ENCODE measurements at places on chromosomes 6 and 20.

- DNase-seq, result no peak
Measured at GRCh38 chr6:121857551-121857950, 422.1 kb downstream of the GJA1 start.

DNA sequence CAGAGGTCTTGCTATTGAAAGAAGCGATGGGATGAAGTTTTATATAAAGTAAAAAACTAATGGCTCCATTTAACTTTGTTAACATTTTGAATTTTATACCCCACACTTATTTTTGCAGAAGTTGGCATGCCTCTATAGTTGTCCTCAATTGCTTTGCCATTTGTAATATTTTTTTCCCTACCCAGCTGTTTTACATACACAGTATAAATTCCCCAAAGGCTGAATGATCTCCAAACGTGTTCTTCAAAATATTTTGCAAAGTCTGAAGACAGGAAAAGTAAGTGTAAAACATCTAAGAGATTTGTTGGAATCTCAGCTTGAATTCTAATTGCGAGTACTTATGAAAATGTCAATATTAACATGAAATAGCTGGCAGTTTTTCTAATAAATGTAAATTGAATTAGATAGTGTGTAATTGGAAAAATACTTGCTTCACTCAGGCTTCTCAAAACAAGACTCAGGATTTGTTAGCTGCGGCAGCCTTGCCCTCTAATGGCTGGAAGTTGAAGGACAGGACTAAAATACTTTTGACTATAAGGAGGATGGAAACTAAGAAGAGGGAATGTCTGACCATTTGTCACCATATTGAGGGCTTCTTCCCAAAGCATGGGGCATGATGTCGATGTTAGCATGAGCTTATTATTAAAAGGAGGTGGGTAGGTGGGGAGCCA lies 226.8 kb downstream of the UST start:
- DNase-seq, result no peak

DNA sequence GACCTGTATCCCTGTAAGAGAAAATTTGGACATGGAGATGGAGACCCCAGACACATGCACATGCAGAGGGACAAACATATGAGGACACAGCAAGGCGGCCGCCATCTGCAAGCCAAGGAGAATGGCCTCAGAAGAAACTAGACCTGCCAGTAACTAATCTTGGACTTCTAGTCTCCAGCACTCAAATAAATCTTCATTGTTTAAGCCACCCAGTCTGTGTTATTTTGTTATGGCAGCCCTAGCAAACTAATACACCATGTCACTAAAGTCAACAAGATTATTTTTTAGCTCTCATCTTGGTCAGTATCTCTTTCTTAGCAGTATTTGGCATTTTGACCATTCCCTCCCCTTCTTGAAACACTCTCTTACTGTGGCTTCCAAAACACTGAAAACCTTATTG lies 26.7 kb downstream of the LATS1 start:
- DNase-seq, result no peak

DNA sequence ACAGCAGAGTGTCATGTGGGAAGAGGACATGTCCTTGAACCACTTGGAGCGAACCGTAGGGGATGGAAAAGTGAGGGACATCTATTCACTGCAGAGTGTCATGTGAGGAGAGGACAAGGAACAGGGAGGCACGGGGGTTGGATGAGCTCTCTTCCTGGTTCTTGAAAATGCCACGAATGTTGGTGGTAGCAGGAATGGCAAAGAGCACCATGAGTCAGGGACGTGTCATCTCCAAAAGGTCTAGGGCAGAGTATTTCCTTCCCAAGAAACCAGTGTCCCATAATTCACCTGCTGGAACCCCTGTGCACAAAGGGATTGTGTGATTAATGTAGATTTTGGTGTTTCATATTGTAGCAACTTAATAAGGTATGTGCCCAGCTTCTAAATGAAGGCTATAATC lies 136.8 kb downstream of the BFSP1 start:
- no peak for DNase-seq

GRCh38 chr6:84967389-84967788 lies 203.0 kb upstream of the TBX18 start:
- no peak for DNase-seq

DNA sequence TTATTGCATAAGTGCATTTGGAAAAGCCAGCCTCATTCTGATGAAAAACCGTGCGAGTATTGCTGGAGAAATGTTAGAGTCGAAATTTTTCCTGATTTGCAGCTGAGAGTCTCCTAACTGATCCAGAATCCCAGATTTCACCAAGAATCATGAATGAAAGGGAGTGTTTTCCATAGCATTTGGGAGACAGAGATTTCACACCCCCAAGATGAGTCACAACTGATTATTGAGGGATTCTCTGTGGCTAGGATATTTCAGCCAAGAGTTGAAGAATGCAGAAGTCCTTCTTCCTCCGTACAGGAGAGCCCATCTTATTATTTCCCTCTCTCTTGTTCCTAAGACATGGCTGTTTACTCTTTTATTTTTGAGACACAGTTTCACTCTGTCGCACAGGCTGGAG lies 82.2 kb upstream of the SALL4 start:
- no peak for DNase-seq

DNA sequence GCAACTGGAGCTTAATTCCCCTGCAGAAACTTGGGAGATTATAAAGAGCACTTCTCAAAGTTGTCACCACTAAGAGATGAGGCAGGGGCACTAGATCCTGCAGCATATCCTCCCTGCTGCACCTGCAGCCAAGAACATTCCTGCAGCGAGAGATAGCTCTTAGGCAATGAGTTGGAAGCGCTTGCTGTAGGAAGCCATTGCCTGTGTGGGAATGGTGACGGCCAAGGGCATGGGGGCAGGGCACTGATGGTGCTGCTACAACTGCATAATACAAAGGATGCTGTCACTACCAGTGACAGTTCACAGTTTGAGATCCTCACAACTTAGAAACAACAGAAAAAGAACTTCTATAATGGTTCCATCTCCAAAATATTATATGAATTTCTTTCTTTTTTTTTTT lies 89.9 kb downstream of the CDS2 start:
- DNase-seq, result no peak

Data from T-helper 22 cell (primary cell).